Fibroblast of the aortic adventitia (primary cell): ENCODE measurements at places on chromosomes 5 and 9. TPM values are rescaled to one million over a fixed set of nuclear protein-coding genes. Genes with fewer than 3 reads are reported as not detected.
A peak's percentile ranks its signal among the peaks of the same experiment; 100 is the strongest.

NREP gene
- total RNA-seq, result 42.0 and 102 TPM in 2 replicates

LCP2 gene
- total RNA-seq, result not detected in 2 replicates

DNA sequence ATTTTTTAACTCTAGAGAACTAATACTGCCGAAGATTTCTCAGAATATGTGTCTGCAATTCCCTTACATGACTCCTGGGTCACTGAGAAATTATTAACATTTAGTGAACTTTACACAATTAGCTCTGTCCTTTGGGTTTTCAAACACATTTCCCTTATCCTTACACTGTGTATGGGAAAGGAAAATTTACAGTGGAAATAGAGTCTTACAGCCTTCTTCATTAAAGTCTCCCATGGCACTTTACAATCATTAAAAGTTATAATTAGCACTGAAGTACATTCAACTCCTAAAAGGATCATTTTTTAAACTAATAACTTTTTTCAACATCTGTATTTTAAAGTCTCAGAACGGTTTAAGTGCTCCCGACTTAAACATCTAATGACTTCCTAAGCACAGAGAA is 627.5 kb upstream of the TYRP1 start:
- no peak for DNase-seq

DNA sequence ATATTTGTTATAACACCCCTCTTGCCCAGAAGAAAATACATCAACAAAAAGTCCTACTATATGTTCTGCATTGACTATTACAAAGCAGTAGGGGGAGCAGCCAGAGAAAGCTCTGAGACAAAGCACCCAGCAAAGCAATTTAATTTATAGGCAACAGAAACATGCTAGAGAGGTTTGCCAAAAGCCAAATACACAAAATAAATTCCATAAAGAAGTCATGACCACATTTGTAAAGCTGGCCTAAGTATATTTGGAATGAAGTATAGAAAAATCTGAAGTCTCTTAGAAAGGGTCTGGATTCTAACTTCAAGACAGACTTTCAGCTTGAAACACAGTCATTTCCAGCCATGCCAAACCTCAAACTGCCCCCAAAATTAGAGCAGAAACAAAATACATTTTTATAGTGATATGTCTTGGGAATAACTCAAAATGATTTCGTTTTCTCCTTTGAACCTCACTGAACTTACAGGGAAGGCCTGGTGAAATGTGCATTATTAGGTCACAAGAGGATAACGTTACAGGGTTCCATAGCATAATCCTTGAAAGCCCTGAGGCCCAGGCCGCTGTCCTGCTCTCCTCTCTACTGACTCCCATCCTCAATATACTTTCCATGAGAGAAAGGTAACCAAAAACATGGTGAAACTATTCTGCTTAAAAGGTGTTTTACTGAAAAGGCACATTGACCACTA is 451.8 kb downstream of the RAB3C start:
- peak; percentile 77 for DNase-seq

DNA sequence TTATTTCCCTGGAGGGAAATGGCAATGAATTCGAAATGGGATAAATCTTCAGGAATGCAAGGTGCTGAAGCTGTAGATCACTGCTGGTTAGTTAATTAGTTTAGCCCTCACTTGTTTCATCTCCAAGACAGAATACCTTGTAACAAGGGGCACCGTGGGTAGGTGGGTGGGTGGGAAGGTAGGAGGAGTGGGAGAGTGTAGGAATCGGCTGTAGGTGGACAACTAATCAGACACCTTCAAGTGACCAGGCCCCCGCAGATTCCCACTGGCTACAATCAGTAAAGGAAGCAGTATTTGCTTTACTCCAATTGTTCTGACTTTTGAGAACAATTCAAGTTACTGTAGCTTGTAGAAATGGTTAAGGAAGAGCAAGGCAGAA is 293.7 kb downstream of the TLE1 start:
- no peak for DNase-seq
